ENCODE measurements at places on chromosomes 3 and 15. TPM values are rescaled to one million over a fixed set of nuclear protein-coding genes. Genes with fewer than 3 reads are reported as not detected.

Gene CLDN18
- not detected for total RNA-seq

Gene GOLGA6B
- not detected for total RNA-seq

DNA sequence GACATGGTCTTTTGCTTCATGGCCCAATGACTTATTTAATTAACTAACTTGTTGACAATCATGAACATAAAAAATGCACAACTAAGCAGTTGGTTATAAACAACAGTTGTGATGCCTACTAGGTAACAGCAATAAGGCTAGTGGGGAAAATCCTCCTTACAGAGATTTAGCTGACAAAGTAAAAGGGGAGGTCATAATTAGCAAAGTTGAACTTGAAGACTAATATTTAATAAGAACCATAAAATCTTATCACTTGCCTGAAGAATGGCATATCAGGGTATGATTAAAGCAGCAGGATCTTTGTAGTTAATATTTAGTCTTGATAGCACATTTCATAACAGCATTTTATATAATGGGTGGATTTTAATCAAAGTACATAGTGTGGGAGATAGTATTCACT, 84.2 kb downstream of the MME start:
- no peak for DNase-seq

- no peak for DNase-seq
These were observed 83.1 kb upstream of the STAC start for GRCh38 chr3:36297195-36297594.

GRCh38 chr15:43948691-43949325, 122.0 kb downstream of the WDR76 start:
- no peak for DNase-seq

DNA sequence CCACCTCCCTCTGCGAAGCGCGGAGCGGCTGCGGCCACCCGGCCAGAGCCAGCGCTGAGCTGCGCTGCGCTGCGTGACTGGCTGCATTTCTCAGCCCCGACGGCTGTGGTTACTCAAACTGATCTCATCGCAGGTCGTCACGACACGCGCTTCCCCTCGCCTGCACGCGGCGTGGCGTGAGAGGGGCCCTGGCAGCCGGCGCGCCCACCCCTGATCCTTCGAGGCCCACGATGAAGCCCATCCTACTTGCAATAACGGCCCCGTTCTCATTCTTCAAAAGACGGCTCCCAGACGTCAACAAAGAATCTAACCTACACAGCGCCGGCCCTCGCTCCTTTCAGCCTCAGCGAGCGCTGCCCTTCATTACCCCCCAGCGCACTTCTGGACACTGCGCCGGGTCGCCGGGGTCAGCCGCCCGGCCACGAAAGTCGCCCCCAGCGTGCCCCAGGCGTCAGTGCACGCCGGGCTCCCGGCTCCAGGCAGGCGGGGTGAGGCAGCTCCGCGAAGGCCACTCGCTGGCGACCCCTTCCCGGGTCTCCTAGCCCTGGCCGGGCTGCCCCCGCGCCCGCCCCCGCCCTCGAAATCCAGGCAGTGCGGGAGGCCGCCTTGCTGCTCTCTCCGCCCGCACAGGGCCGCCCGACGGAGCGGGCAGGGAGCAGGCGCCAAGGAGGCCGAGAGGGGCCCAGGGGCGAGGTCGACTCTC, 9.9 kb upstream of the LEKR1 start:
- peak; percentile 49 for DNase-seq

- no peak for DNase-seq
These were observed 23.7 kb downstream of the QTRT2 start for GRCh38 chr3:114080201-114080600.
